AG10803 (cell line): ENCODE measurements at places on chromosomes 6 and 20.
A peak's percentile ranks its signal among the peaks of the same experiment; 100 is the strongest.

GRCh38 chr6:6883011-6883410 lies 224.8 kb upstream of the RREB1 start:
- no peak for DNase-seq

DNA sequence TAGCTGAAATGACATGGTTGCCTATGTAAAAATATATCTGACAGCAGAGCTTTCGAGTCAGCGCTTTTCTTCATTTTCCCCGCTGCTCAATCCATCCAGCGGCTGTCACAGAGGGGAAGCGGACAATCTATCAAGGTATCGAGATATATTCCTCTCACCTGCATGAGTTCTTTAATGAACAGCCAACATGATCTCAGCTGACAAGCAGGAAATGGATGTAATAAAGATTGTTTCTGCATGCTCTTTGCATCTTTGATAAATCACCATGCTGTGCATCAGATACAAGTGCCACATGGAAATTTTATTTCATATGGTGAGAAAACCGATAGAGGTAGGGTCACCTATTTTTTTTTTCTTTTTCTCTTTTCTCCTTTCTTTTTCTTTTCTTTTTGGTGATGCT lies 602.3 kb upstream of the MMS22L start:
- no peak for DNase-seq

GRCh38 chr6:156767603-156768467 lies 9.3 kb upstream of the ARID1B start:
- no peak for DNase-seq

GRCh38 chr6:83071023-83071422 lies 3.6 kb downstream of the DOP1A start:
- DNase-seq: peak; percentile 16

DNA sequence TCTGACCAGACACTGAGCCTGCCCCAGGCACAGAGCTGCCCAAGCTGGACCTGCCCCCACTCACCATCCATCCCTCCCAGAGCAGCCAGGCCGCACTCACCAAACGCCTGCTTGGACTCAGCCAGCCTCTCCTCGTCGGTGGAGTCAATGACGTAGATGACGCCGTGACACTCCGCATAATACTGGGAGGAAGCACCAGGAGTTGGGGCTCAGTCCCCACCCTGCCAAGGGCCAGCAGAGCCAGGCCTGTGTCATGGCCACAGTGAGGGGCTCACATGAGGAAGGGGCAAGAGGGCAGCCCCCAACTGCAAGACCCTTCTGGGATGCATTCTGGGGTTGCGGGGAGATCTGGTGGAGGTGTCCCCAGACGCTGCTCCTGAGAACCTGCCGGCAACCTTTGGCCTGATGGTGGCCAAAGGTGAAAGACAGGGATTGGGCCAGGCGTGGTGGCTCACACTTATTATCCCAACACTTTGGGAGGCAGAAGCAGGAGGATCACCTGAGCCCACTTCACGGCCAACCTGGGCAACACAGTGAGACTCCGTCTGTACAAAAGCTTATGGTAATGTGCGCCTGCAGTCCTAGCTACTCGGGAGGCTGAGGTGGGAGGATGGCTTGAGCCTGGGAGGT lies 5.6 kb downstream of the ARFRP1 start:
- no peak for DNase-seq

DNA sequence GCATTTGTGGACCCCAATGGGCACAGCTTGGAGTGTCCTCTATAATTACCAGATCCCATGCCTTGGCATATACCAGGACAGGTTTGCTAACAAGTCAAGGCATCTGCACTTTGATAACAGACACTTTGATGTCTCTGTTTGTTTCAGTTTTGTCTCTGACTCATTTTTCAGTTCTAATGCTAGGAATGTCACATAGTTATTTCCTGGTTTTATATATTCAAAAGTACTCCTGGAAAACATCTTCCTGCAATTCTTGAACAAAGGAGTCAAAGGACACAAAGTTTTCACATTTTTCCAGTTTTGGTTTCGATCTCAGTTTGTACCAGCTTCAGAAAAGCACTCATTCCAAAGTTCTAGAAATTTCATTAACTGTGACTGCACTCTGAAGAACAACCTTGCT lies 188.1 kb downstream of the FOXC1 start:
- DNase-seq: peak; percentile 18

- no peak for DNase-seq
Observed at GRCh38 chr6:3426927-3427686, 29.7 kb downstream of the SLC22A23 start.
